ENCODE measurements at places on chromosomes 12 and 14.

DNA sequence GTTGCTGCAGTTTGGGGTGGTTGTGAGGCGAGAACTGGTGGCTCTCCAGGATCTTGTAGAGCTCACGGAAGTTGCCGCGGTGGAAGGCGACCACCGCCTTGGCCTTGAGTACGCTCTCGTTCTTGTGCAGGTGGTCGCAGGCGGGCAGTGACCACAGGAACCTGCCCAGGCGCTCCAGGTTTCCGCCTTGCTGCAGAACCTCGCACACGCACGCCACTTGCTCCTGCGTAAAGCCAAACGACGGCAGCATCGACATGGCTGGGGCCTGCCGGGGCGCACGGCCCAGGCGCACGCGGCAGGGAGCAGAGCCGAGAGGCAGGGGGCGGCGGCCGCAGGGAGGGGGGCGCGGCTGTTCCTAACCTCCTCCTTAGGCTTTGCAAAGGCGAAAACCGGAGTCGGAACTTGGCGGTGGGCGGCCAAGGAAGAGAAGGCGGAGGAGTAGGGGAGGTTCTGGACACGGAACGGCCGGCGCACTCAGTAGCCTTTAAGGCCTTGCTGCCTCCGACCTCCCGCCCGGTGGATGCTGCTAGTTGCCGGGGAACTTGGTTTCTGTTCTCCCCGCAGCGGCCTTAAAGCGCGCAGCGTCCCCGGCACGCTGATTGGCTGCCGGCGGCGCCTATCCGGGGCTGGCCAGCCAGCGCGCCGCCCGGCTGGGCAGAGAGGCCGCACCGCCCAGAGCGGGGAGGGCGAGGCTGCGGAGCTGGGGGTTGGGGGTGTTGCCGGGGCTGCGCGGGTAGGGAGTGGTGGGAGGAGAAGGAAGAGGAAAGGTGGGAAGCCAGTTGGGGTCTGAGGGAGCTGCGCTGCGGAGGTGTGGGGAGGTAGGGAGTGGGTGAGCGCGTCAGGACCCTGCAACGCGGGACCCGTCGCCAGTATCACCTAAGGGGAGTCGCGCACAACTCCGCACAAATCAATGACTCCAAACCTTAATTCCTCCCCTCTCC is at the start of gene SIX1:
SIX1 (minus strand) TSS at position 544 of the 941 bp plus-strand sequence; CDS start at position 256, 288 bp downstream.
- peak; percentile 83 for DNase-seq
- peaks cover 25% of the 10 kb centered on the region for H3K4me1 ChIP-seq
- H3K27me3 ChIP-seq = peaks cover 98% of the 10 kb centered on the region
- H3K4me3 ChIP-seq = peak within 1 kb of the TSS; percentile 15

- no peak overlapping the region for H3K4me3 ChIP-seq
- DNase-seq = no peak
- peak overlapping the region; percentile 89 for H3K27ac ChIP-seq
These were observed 127.3 kb downstream of the NCOR2 start for GRCh38 chr12:124440031-124440626.

- H3K4me1 ChIP-seq = no peaks in the 10 kb centered on the region
- no peak for DNase-seq
- no peaks in the 10 kb centered on the region for H3K36me3 ChIP-seq
- H3K4me3 ChIP-seq = no peak overlapping the region
- no peak overlapping the region for H3K27ac ChIP-seq
- no peaks in the 10 kb centered on the region for H3K27me3 ChIP-seq
These were observed 359.0 kb downstream of the SEC23A start for GRCh38 chr14:38743966-38744584.

DNA sequence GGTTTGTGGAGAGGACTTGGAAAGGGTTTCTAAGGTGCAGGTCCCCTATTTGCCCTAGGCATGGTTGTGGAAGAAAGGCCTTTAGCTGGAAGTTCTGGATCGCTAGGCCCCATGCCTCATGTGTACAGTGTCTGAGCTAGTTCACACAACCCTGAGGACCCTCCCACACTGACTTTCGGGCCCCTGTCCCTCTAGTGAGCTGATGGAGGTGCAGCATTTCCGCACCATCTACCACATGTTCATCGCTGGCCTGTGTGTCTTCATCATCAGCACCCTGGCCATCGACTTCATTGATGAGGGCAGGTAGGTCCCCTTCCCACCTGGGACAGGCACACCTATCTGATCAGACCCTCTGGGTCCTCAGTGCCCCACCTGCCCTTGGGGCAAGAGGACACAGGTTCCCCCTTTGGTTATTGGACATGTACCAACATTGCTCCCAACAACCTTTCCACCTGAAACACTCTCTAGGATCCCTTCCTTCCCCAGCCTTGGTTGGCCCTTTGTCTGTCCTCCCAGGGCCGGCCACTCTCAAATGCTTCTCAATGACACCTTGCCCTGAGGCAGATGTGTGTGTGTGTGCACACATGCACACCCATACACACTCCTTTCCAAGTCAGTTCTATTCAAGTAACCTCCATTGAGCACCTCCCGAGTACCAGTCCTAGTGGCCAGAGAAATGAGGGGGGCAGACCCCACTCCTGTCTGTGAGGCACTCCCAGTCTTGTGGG is 2.6 kb downstream of the SOAT2 start:
- no peak for DNase-seq
- no peak overlapping the region for H3K27ac ChIP-seq
- no peaks in the 10 kb centered on the region for H3K4me1 ChIP-seq
- no peaks in the 10 kb centered on the region for H3K27me3 ChIP-seq
- no peaks in the 10 kb centered on the region for H3K36me3 ChIP-seq
- H3K4me3 ChIP-seq = no peak overlapping the region

DNA sequence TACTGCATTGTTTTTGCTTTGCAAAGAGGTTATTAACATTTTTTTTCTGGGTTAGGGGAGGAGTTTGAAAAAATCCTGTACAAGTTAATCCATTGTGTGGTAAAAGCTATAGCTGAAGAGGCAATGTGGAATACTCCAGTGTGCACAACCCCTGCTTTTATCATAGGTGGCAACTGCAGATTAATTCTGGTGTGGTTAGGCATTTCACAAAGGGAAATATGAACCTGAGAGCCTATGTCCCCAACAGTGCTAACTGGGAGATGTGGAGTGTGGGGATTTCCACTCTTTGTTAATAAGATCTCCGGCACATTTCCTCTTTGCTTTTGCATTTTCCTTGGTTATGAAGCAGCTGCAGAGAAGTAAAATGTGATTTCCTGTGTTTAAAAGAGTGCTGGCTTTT is 33.6 kb downstream of the PRORP start:
- H3K27ac ChIP-seq = peak overlapping the region; percentile 42
- H3K4me3 ChIP-seq = no peak overlapping the region
- H3K27me3 ChIP-seq = no peaks in the 10 kb centered on the region
- H3K36me3 ChIP-seq = no peaks in the 10 kb centered on the region
- peak; percentile 87 for DNase-seq

GRCh38 chr14:96929950-96930349 is 132.8 kb downstream of the VRK1 start:
- H3K27me3 ChIP-seq = no peaks in the 10 kb centered on the region
- H3K27ac ChIP-seq = no peak overlapping the region
- H3K4me3 ChIP-seq = no peak overlapping the region

GRCh38 chr12:58225203-58225877 is 284.0 kb downstream of the ATP23 start:
- no peak overlapping the region for H3K27ac ChIP-seq
- H3K4me1 ChIP-seq = peaks cover 3% of the 10 kb centered on the region
- peak; percentile 93 for DNase-seq
- H3K4me3 ChIP-seq = no peak overlapping the region
- H3K27me3 ChIP-seq = peaks cover 2% of the 10 kb centered on the region
- no peaks in the 10 kb centered on the region for H3K36me3 ChIP-seq

DNA sequence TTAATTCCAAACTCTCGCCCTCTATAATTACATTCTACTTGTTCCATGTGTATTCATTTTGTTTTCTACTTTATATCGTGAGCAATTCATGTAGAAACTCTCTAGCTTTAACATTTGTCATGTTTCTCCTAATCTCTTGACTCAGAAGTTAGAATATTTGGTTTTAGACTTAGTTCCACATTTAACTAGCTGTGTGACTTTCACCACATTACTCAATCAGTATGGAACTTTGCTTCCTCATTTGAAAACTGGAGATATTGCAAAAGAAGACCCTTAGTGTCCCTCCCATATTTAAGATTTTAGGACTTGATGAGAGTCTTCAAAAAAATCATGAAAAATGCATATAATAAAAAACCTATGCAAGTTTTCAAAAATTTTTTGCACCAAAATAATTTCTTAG is 447.5 kb downstream of the GXYLT1 start:
- no peak overlapping the region for H3K4me3 ChIP-seq
- H3K27ac ChIP-seq = no peak overlapping the region
- H3K4me1 ChIP-seq = no peaks in the 10 kb centered on the region

GRCh38 chr12:7021956-7022355 is 3.7 kb upstream of the LPCAT3 start:
- H3K4me3 ChIP-seq = no peak overlapping the region
- no peak overlapping the region for H3K27ac ChIP-seq
- DNase-seq = no peak
- H3K27me3 ChIP-seq = no peaks in the 10 kb centered on the region
- no peaks in the 10 kb centered on the region for H3K36me3 ChIP-seq
- peaks cover 10% of the 10 kb centered on the region for H3K4me1 ChIP-seq
